Activated naive CD4-positive, alpha-beta T cell treated with anti-CD3 and anti-CD28 coated beads, Interleukin-2, amount 50 U/mL, for 16 hours (primary cell): ENCODE measurements at places on chromosomes 2 and 18.
A peak's percentile ranks its signal among the peaks of the same experiment; 100 is the strongest.

GRCh38 chr2:142130111-142131009 lies 456 bp downstream of the LRP1B start:
- no peak for DNase-seq

- no peak for DNase-seq
Measured at GRCh38 chr2:112149194-112149593, 11.0 kb downstream of the FBLN7 start.

DNA sequence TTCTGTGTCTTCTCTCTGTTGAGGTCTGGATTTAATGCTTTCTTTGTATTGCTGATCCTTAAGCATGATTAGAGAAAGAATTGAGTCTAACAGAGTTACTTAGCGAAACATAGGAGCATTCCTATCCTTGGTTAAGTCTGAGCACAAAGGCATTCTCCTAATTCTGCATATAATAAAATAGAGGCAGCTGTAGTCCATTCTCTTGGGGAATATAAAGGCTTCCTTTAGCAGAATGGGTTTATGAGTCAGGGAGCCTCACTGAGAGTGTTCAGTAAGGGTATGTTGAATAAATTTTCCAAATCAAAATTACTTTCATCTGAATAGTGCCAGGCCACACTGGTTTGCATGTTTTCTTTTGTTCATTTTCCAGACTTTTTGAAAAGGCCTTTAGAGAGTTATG lies 101.5 kb downstream of the GALNT1 start:
- no peak for DNase-seq

DNA sequence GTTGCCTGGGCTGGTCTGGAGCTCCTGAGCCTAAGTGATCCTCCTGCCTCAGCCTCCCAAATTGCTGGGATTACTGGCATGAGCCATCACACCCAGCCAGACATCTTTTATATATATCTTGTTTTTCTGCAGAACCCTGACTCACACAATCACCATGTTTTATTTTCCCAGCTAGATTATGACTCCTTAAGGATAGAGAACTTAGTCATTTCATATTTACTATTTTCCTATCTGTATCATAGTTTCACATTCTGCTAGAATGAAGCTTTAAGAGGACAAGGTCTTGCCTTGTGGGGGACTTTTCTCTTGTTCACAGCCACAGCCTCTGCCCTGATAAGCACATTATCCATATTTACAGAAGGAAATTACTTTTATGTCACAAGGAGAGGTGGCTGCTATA lies 73.9 kb downstream of the LBH start:
- DNase-seq: no peak

DNA sequence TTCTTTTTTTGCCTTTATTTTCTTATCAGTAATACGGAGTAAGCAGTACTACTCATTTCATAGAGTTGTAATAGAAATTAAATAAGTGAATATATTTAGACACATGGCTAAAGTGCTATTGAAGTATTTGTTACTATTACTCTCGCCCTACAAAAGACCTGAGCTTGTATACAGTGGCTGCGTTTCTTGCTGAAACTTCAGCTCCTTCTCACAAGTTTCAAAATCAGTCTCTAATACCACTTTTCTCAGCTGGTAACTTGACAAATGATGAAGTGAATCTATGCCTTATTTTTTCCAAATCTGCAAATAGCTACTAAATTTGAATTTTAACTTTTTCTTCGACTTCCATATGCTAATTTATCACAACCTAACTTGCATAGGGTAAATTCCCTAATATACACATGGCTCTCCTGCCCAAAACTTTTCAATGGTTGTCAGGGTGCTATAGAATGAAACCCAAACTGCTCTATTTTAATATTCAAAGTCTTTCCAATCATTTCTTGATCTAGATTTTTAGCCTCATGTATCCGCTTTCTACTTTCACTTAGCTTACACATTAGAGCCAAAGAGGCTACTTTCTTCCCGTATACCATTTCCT lies 347.8 kb upstream of the GULP1 start:
- DNase-seq: no peak

DNA sequence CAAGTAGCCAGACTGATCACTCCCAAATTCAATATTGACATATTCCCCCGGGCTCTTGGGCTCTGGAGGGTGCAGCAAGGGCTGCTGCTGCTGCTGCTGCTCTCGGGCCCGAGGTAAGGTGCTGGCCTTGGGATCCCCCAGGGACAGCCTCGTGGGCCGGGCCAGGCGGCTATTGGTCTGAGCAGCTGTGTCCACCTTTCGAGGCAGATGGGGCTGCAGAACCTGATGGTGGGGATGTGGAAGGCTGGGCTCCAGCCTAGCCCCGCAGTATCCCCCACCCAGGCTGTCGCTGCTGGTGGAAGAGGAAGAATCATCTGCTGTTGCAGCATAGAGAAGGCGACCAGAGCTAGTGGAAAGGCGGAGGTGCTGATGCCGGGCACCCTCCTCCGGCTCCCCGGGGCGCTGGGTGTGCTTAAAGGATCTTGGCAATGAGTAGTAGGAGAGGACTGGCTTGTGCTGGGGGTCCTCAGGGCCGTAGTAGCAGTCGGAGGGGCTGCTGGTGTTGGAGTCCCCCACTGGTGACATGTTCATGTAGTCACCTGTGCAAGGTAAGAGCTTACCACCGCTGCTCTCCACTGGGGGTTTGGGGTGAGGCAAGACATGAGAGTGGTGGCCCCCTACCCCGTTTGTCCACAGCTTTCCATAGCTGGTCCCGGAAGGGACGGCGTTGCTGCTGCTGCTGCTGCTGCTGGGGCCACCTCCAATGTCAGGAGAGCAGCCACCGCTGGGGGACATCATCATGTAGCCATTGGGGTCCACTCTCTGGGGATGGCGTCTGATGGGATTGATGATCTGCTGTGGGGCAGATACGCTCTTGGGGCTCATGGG lies 3.4 kb downstream of the IRS1 start:
- no peak for DNase-seq

- DNase-seq: no peak
Measured at GRCh38 chr2:57809230-57809629, 237.4 kb upstream of the VRK2 start.

DNA sequence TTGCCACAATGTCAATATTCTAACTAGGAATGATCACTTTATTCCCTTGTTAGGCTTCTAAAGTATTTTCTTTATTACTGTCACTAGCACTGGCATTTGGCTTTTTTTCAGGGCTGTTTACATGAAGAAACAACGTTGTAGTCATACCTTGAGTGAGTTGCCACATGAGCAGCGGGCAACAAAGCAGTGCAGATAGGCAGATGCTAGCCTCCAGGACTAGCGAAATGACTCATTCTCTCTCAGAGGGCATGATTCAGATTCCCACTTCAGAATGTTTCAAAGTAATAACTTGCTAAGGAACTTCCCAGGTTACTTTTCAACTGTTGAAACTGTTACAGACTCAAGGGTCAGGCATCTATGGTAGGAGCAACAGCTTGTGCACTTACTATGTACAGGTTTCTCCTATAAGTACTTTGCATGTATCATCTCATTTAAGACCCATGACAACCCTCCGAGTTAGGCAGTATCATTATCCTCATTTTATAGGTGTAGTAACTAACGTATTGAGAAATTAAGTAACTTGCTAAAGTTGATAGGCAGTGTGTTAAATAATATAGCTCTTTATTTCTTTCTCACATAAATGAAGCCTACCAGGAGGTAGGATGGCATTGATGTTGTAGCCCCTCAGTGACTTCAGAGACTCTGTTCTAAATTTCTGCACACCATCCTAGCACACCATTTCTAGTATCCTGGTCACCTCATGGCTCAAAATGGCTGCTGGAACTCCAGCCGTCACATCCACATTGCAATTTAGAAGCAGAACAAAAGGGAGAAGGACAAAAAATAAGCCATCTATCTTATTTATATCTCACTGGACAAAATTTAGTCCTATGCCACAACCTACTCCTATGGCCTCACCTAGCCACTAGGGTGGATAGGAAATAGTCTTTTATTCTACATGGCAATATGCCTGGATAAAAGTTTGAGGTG lies 83.3 kb downstream of the ICOS start:
- DNase-seq: peak; percentile 69

GRCh38 chr2:16293398-16293797 lies 353.0 kb downstream of the MYCN start:
- DNase-seq: no peak

DNA sequence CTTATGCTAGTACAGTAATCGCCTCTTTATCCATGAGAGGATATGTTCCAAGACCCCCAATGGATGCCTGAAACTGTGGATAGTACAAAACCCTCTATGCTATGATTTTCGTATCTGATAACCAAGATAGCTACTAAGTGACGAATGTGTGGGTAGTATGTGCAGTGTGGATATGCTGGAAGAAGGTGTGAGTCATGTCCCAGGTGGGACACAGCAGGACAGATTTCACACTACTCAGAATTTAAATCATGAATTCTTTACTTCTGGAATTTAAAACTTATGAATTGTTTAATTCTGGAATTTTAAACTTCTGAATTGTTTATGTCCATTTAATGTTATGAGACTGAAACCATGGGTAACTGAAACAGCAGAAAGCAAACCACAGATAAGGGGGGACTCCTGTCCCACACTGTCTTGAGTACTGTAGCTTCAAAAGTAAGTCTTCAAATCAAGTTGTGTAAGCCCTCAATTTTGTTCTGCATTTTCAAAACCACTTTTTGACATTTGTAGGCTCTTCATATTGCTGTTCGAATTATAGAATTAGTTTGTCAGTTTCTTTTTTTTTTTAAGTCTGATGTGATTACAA lies 116.0 kb downstream of the LTBP1 start:
- no peak for DNase-seq

DNA sequence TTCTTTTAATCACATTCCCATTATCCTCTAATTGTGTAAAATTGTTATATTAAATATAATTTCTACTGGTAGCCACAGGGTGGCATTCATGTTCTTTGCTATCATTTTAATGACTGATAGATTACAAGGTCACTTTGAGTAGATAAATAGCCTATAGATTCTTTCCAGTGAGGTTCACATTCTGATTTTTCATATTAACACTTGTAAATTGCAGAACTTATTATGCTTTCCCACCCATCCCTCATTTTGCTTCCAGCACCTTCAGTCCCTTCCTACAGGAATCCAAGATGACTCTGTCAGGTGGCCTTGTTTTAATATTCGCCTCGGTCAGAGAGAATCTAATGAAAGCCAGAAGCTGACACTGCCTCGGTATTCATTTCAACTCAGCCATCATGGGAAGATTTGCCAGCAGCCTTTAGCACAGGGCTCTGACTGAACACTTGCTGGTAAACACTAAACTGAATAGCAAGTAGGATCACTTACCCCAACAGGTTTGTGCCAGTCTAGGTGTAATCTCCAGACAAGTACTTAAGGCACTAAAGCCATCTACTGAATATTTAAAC lies 101.2 kb upstream of the FSHR start:
- DNase-seq: no peak

GRCh38 chr2:30527411-30527810 lies 80.4 kb downstream of the LCLAT1 start:
- DNase-seq: no peak

DNA sequence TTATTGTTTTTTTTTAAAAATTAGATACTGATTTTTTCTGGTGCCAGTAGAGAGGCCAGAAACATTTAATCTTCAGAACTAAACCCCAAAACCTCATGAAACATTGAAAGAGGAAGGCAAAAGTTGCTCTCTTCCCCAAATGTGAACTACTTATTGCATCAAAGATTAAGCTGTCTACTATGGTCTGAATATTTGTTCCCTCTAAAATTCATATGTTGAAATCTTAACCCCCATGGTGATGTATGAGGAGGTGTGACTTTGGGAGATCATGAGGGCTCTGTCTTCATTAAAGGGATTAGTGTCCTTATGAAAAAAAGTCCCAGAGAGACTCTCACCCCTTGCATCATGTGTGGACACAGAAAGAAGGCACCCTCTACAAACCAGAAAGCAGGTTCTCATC lies 28.2 kb upstream of the SLC8A1 start:
- DNase-seq: no peak

DNA sequence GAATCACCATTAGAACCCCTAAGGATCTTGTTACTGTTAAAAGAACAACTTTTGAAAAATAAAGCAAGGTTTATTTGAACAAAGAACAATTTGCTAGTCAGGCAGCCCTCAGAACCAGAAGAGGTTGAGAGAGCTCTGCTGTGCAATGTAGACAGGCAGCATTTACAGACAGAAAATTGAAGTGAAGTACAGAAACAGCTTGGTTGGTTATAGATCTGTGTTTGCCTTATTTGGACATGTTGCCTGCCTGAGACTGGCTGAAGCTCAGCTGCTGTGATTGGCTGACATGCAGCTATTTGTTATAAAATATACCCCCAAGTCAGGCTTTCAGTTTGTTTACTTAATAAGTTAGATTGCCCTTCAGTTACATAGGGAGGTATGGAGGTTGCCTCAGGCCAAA lies 12.5 kb downstream of the MSTN start:
- DNase-seq: no peak

GRCh38 chr2:26327291-26328272 lies 18.4 kb upstream of the SELENOI start:
- DNase-seq: no peak

- peak; percentile 51 for DNase-seq
Measured at GRCh38 chr2:26298638-26299393, 47.1 kb upstream of the SELENOI start.

DNA sequence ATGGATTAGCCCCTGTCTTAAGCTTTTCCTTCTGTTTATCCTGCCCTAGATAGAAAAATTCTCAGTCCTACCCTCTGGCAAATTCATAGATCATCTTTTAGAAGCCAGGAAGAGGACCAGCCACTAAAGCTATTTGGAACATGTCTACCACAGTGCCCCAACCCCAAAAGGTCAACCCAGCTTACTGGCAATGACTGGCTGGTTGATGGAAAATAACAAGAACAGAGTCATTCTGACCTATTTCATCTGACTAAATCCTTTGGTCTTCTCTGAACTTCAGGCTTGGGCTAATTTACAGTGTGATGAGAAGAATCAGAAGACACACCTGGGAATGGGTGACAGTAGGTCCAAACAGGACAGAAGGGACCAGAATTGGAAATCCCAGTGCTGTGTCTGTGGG lies 227.3 kb upstream of the CCDC68 start:
- no peak for DNase-seq

DNA sequence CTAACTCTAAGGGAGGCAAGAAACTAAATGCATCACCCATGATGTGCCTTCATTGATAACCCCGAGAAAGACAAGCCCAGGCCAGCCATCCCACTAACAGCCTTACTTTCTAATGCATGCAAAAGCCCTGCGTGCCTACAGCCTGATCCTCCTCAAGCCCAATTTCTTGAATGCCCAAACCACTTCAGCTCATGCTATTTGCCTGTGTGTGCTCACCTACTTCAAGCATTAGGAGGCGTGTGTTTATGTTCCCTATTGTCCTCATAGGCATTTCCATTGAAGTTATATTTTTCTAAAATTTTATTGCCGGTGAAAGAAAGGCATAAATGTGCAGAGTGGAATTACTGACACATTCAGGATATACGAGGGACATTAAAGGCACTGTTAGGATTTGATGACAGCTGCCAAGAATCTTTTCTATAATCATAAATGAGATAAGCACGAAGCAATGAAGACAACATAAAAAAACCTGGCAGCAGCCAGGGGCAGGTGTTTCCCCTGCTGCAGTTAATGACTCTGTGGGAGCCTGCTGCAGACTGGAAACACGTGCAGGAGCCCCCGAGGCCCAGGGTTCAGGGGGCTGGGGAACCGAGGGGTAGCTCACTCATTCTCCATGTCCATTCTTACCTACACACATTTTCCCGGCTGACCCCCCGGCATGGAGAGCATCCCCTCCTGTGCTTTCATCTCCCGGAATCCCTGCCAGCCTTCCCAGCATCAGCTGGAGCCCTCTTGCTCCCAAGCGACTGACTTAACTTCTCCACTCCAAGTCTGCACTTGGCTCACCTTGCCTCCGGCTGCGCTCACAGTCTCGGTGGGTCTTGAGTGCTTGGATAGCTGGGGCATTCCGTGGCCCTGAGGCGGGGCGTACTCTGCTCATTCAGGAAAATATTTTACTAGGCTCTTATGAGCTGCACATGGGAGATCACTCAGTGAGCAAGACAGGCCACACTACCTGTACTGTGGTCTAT lies 292.3 kb upstream of the SIX2 start:
- no peak for DNase-seq
